ENCODE measurements at places on chromosomes 5 and 9. TPM values are rescaled to one million over a fixed set of nuclear protein-coding genes. Genes with fewer than 3 reads are reported as not detected.
A peak's percentile ranks its signal among the peaks of the same experiment; 100 is the strongest.

The SHOC1 gene
- total RNA-seq = not detected

DNA sequence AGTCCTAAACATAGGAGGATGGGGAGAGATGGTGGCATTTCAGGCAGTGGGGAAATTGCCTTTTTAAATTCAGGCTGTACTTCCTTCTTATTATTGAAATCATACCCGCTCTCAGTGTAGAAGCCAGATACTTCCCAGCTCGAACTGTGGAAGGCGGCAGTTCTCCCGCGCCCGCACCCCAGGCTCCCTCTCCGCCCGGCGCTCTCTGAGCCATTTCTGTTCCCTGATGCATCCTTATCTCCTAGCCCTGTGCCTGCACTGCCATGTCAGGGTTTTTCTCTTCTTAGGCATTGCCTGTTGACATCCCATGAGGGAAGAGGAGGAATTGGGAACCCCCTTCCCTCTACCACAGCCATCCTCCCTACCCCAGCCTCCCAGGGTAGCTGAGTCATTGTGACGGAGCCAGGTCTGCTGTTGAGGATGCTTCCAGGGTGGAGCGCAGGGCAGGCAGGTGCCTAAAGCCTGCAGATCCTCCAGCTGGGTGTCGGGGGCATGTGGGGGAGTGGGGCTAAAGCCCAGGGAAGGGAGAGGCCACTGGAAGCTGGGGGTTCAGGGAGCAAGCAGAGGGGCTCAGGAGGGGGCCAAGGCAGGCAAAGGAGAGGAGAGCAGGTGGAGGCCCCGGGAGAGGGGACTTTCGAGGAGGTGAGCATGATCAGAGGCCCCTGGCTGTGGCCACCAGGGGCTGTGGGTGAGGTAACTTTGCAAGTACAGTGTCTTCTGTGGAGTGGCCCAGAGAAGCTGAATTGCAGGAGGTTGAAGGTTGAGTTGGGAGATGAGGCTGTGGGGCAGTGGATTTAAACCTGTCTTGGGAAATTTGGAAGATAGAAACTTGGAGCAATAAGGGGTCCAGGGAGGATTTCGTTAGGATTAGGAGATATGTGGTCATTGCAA, 16.2 kb downstream of the LAMC3 start:
- DNase-seq = no peak
- no peak overlapping the region for H3K4me3 ChIP-seq
- no peaks in the 10 kb centered on the region for H3K27me3 ChIP-seq

DNA sequence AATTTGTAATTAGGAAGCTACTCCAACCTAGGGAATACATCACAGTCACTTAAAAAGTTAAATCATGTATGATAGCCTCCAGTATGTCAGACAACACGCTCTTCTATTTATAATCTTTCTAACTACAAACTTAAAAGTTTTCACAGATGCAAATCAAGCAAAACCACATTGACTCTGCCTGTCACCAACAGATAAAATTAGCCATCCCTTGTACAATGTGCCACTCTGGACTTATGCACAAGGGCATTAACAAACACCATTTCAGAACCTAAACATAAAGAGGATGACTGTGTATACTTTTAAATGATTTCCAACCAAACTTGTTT, 14.7 kb downstream of the ERP44 start:
- H3K27ac ChIP-seq = no peak overlapping the region
- H3K36me3 ChIP-seq = no peaks in the 10 kb centered on the region
- DNase-seq = no peak
- H3K27me3 ChIP-seq = no peaks in the 10 kb centered on the region
- H3K4me3 ChIP-seq = no peak overlapping the region

- no peak for DNase-seq
- H3K27ac ChIP-seq = no peak overlapping the region
- peaks cover 6% of the 10 kb centered on the region for H3K4me1 ChIP-seq
- no peak overlapping the region for H3K4me3 ChIP-seq
Measured at GRCh38 chr5:16930496-16930895, 5.6 kb downstream of the MYO10 start.

- H3K36me3 ChIP-seq = no peaks in the 10 kb centered on the region
- peak; percentile 88 for DNase-seq
- no peaks in the 10 kb centered on the region for H3K27me3 ChIP-seq
- no peaks in the 10 kb centered on the region for H3K4me1 ChIP-seq
- H3K27ac ChIP-seq = no peak overlapping the region
Measured at GRCh38 chr5:94693043-94693822, 74.8 kb downstream of the SLF1 start.

DNA sequence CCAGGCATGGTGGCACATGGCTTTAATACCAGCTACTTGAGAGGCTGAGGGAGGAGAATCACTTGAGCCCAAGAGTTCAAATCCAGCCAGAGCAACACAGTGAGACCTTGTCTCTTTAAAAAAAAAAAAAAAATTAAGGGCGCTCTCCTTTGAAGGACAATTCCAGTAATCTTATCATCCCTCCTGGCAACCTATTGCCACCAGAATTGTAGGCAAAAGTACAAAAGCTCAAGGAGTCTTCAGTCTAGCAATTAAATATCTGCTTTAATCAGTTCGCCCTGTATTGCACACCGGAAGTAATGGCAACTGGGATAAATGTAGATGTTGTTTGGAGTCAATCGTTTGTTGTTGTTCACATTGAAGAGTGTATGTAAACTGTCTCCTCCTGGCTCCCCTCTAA, 7.7 kb downstream of the SNX18 start:
- no peak overlapping the region for H3K27ac ChIP-seq
- H3K27me3 ChIP-seq = no peaks in the 10 kb centered on the region
- H3K4me3 ChIP-seq = no peak overlapping the region
- no peak for DNase-seq

GRCh38 chr5:173885475-173886010, 2.6 kb upstream of the CPEB4 start:
- H3K27me3 ChIP-seq = no peaks in the 10 kb centered on the region
- peaks cover 11% of the 10 kb centered on the region for H3K4me1 ChIP-seq
- H3K36me3 ChIP-seq = no peaks in the 10 kb centered on the region
- no peak for DNase-seq

- no peaks in the 10 kb centered on the region for H3K27me3 ChIP-seq
- peaks cover 23% of the 10 kb centered on the region for H3K4me1 ChIP-seq
- H3K36me3 ChIP-seq = peaks cover 4% of the 10 kb centered on the region
- peak; percentile 33 for DNase-seq
- no peak overlapping the region for H3K4me3 ChIP-seq
- no peak overlapping the region for H3K27ac ChIP-seq
Measured at GRCh38 chr5:176578391-176578808, 29.3 kb downstream of the CDHR2 start.

The PAPPA gene
- total RNA-seq = 2.5 TPM

GRCh38 chr9:118596374-118597015, 772.7 kb downstream of the BRINP1 start:
- no peaks in the 10 kb centered on the region for H3K36me3 ChIP-seq
- no peak overlapping the region for H3K4me3 ChIP-seq
- DNase-seq = no peak
- no peak overlapping the region for H3K27ac ChIP-seq

GRCh38 chr5:81901586-81901985, 70.2 kb upstream of the ATG10 start:
- H3K36me3 ChIP-seq = no peaks in the 10 kb centered on the region
- H3K4me3 ChIP-seq = no peak overlapping the region
- H3K4me1 ChIP-seq = no peaks in the 10 kb centered on the region
- no peak for DNase-seq

DNA sequence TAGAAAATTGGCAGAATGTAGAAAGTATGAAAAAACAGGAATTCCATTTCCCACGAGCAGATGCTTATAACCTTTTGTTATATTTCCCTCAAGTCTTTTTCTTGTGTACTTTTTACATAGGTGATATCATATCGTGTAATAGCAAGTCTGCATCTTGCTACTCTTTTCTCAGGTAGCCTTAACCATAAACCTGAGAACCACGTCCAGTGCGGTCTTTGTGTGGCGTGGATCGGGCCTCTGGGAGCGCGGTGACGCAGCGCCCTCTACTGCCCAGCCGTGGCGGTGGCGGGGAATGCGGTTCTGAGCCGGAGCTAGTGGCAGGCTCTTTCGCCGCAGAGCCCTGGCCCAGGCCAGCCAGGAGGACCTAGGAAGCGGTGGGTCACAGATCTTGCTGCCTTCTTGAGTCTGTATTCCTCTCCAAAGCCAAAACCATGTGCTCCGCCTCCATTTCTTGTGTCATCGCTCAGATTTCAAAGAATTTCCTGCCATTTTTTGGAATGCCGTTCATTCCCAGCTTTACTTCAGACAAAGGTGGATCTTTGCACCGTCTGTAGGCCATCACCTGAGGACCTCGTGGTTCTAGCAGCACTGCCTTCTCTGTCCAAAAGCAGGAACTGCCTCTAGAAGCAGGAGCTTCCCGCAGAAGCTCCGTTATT, 71.9 kb downstream of the MVB12B start:
- no peaks in the 10 kb centered on the region for H3K27me3 ChIP-seq
- no peak overlapping the region for H3K4me3 ChIP-seq
- H3K4me1 ChIP-seq = peaks cover 28% of the 10 kb centered on the region

GRCh38 chr9:134253606-134254205, 72.5 kb upstream of the RXRA start:
- no peak overlapping the region for H3K4me3 ChIP-seq
- no peaks in the 10 kb centered on the region for H3K36me3 ChIP-seq
- H3K27ac ChIP-seq = no peak overlapping the region
- H3K4me1 ChIP-seq = peaks cover 25% of the 10 kb centered on the region

DNA sequence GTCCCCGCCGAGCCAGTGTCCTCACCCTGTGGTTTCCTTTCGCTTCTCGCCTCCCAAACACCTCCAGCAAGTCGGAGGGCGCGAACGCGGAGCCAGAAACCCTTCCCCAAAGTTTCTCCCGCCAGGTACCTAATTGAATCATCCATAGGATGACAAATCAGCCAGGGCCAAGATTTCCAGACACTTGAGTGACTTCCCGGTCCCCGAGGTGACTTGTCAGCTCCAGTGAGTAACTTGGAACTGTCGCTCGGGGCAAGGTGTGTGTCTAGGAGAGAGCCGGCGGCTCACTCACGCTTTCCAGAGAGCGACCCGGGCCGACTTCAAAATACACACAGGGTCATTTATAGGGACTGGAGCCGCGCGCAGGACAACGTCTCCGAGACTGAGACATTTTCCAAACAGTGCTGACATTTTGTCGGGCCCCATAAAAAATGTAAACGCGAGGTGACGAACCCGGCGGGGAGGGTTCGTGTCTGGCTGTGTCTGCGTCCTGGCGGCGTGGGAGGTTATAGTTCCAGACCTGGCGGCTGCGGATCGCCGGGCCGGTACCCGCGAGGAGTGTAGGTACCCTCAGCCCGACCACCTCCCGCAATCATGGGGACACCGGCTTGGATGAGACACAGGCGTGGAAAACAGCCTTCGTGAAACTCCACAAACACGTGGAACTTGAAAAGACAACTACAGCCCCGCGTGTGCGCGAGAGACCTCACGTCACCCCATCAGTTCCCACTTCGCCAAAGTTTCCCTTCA, 1.4 kb downstream of the GLIS3 start:
- H3K27me3 ChIP-seq = peaks cover 33% of the 10 kb centered on the region
- peak overlapping the region; percentile 73 for H3K4me3 ChIP-seq
- peak overlapping the region; percentile 85 for H3K27ac ChIP-seq
- no peak for DNase-seq

The SLC12A2 gene
- 119 TPM for total RNA-seq

GRCh38 chr5:57174890-57175510, 1.1 kb downstream of the GPBP1 start:
- H3K4me3 ChIP-seq = peak overlapping the region; percentile 96
- DNase-seq = no peak
- H3K27me3 ChIP-seq = no peaks in the 10 kb centered on the region

The PCDHA6 gene
- total RNA-seq = 3.0 TPM
